ENCODE measurements at places on chromosomes 3 and 15.

DNA sequence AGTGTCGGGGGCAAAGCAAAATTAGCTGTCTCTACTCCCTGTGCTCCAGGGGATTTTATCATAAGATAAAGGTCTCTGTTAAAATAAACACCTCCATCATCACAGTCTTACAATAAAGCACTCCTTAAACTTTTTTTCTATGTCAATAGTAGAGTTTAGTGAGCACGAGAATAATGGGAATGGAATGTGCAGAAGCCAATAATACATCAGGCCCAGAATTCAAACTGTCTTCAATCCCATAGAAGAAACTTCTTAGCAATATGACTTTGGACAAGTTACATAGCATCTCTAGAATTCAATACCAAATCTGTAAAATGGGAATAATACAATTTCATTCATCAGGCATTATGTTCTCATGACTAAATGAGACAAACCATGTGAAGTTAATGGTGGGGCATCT lies 49.0 kb upstream of the EPHA3 start:
- DNase-seq: no peak

GRCh38 chr3:27535809-27536392 lies 51.7 kb upstream of the SLC4A7 start:
- DNase-seq: no peak

DNA sequence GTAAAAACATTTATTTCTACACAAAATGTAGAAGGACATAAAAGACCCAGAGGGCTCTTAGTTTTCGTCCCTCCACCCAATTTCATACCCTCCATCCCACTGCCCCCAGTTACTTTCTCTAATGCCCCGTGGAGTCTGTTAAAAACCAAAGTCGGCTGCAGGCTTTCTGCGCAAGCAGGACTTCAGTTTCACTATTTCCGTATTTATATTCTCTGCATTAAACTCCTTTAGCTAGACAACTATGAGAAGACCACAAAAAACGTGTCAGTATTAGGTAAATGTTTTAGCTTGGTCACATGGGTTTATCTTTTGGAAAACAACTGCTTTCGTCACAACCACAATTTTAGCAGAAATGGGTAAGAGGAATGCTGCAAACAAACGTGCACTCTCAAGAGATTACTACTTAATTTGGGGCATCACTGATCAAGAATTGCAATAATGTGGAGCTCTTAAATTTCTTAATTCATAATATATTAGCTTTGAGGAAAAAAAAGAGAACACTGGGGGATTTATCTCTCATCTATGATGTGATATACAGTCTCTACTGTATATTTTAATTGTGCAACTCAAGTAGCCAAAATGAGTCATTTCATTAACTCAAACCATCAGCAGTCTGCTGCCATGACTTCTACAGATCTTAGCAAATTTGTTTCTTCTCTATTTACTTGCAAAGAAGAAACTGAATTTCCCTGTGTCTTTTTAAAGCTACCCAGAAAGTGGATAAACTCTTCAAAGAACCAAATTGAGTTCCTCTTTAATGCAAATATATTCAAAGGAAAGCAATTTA lies 740 bp upstream of the NSMCE3 start:
- DNase-seq: peak; percentile 21

GRCh38 chr3:169931747-169932520 lies 20.6 kb downstream of the SAMD7 start:
- no peak for DNase-seq

- DNase-seq: no peak
Observed at GRCh38 chr3:85783291-85783690, 824.5 kb downstream of the CADM2 start.

DNA sequence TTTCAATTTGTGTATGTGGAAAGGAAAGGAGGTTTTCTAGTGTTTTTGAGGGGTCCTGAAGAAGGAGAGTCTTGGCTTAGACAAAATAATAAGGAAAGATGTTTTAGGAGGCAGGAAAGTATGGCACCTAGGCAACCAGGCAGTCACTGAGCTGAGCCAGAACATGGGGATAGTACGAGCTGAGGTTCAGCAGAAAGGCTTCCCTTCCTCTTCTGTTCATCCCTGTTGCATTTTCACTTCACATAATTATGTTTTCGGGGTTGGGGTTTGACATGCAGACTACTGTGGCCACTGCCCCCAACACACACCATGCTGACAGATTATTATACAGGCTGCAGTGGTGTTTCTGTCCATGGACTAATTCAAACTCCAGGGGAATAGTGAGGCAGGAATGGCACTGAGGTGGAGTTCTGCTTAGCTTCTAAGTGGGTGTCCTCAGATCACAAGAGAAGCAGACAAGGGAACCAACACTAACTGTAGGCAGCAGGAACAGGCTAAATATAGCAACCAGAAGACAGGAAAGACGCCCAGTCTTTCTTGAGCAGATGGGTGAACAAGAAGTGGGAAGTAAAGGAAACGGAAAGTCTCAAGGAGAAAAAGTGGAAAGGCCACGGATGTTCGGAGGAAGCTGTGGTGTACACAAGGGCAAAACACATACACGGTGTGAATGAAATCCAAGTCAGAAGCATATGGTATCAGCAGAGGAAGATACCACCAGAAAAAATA lies 305.8 kb downstream of the PLCL2 start:
- DNase-seq: no peak

- DNase-seq: no peak
Observed at GRCh38 chr15:66558271-66558670, 7.5 kb downstream of the LCTL start.

DNA sequence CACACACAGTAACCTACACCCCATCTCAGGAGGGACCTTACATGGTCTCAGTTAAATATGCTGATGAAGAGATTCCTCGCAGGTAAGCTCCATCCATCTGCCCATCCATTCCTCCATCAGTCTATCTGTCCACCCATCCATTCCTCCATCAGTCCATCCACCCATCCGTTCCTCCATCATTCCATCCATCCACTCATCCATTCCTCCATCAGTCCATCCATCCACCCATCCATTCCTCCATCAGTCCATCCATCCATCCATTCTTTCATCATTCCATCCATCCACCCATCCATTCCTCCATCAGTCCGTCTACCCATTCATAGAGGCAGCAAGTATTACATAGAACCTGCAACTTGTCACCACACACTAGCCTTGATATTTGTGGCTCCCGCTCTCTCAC lies 77.9 kb downstream of the DNASE1L3 start:
- no peak for DNase-seq

All from effector CD4-positive, alpha-beta T cell (primary cell).